NCI-H1105 treated with DMSO at 0.1 percent for 48 hours (cell line): ENCODE measurements at places on chromosomes 1 and 21.

- no peak for DNase-seq
These were observed 7.9 kb downstream of the CAMK2N1 start for GRCh38 chr1:20478057-20478635.

- no peak for DNase-seq
These were observed 26.8 kb downstream of the CCN1 start for GRCh38 chr1:85607126-85607920.

- DNase-seq, result no peak
These were observed 103.1 kb downstream of the GALNT2 start for GRCh38 chr1:230170153-230170547.

DNA sequence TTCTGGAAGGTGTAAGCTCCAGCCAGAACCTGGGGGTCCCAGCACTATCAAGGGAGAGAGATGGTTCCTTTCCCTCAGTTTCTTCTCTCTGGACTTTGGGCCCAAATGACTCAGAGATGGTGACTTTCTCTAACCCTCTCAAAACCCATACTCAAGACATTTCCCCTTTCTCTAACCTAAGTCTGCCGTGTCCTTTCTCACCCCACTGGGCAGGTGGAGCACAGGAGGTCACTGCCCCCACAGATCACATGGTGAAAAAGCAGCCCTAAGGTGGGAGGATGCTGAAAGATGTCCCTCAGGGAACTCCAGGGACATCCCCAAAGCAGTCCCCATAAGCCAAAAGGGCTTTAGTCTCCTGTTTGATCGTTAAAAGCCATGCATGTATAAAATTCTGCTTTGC is 173.7 kb downstream of the HIVEP3 start:
- DNase-seq, result no peak

DNA sequence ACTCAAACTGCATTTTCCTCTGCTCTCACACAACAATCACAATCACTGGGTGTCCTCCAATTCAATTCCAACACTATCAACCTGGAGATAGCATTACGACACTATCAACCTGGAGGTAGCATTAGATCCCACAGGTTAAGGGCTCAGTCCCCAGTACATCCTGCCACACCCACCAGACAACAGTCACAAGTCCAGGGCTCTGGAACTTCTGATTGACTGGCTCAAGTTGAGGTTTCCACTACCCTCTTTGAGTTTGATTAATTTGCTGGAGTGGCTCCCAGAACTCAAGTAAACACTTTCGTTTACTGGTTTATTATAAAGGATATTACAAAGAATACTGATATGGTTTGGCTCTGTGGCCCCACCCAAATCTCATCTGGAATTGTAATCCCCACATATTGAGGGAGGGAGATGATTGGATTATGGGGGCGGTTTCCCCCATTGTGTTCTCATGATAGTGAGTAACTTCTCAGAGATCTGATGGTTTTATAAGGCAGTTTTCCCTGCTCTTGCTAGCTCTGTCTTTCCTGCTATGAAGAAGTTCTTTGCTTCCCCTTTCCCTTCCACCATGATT is 49.6 kb upstream of the ARHGAP29 start:
- DNase-seq, result no peak

- DNase-seq, result no peak
These were observed 20.4 kb upstream of the UBXN10 start for GRCh38 chr1:20165522-20165951.

GRCh38 chr1:185568155-185569123 is 165.8 kb upstream of the HMCN1 start:
- DNase-seq, result no peak

DNA sequence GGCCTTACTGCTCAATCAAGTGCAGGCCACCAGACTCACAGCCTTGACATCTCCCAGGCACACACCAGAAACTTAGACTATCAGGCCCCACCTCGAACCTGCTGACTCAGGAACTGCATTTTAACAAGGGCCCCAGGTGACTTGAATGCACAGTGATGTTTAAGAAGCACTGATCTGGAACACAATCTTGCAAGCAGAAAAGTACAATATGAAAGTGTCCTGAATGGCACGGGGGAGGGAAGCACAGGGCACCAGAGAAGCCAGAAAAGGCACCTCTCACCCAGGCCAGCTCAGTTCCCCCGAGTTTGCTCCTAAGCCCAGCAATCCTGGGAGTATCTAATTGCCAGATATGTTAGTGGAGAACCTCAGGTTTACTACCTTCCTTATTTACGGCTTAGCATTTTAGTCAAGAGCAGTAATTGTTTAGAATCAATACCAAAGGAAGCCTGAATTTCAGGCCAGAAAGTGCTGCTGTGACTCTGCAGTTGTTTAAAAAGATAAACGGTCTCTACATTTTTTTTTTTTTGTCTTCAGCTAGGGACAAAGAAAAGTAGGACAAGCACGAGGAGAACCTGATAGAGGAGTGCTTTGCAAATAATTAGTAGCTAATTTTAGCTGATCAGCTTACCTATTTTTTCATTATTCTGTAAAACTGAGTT is 50.9 kb upstream of the CDC42BPA start:
- no peak for DNase-seq

- no peak for DNase-seq
These were observed 235.3 kb downstream of the FAF1 start for GRCh38 chr1:50724626-50725286.

GRCh38 chr21:21385404-21385803 is 387.2 kb downstream of the NCAM2 start:
- DNase-seq, result no peak

DNA sequence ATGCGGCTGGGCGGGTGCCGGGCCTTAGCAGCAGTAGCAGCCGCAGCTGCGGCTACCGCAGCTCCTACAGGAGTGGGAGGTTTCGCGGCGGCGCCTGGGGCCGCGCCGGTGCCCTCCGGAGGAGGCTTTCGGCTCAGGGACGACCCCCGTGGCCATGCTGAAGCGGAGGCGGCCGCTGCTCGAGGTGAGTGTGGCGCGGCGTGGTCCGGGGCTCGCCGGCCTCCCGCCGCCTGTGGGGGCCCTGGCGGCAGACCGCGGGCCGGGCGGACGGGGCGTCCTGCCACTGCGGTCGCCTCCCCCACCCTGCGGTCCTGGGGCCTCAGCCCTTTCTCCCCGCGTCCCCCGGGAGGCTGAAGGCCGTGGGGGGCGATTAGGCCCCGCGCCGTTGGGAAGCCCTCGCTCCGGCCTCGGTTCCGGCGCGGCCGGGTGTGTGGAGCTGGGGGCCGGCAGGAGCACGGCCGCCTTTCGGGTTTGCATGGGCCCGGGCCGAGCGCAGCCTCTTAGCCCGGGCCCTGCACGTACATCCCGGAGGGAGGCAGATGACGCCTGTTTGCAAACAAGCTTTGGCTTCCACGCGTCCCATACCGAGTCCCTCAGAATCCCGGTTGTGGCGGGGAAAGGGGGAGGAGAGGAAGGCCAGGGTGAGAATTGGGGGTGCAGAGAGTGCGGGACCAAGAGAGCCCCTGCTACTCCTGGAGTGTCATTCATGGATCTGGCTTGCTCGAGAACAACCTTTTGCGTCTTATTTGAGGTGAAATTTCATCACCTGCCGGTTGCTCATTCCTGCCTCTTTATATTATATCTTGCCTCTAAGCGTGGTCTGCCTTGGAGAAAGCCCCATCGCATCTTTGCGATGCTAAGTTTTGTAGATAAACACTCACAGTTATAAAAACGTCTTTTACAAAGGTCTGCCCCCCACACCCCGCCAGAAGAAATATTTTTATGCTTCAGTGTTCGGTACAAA is 613 bp downstream of the ZFYVE9 start:
- DNase-seq, result peak; percentile 59

GRCh38 chr1:203039609-203040512 is 13.6 kb downstream of the PPFIA4 start:
- peak; percentile 3 for DNase-seq

DNA sequence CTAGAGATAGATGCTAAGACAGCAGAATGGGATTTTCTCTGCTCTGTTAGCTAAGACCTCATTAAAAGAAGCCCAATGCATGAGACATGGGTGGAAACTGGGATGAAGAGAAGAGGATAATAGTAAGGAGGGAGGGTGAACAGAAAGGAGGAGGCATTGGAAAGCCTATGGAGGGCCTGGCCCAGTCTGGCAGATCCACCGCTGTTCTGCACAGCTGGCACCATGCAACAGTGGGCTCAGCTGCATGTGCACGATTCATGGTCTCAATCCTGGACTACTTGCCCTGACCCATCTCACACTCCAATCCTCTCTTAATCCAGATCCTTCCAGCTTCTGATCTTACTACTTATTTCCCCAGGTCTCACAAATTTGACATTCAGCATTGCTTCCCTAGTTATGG is 2.2 kb downstream of the PHC2 start:
- DNase-seq, result no peak

GRCh38 chr1:175331891-175332290 is 139.3 kb upstream of the KIAA0040 start:
- DNase-seq, result no peak

DNA sequence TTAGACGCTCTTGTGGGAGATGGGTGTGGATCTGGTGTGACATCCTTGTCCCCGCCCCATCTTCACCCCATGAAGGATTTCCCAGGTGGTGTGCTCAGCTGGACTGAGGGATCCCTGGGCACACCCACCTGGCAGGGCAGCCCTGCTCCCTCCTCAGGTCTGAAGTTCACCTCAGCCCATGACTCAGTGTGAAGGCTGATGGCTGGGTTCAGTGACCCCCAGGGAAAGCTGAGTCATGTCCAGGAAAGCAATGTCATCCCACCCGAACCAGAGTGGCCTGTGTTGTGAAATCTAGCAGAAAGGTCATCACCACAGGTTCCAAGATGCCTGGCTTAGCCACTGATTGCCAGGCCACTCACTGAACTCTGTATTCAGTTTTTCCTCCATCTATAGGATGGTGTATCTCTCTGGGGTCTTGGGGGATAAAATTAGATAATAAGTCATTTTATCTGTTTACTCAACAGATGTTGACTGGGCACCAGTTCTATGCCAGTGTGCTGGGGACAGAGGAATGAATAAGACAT is 97.7 kb upstream of the JUN start:
- DNase-seq, result no peak

GRCh38 chr1:4379451-4380175 is 274.8 kb upstream of the AJAP1 start:
- DNase-seq, result no peak
